HS-5 (cell line): ENCODE measurements at places on chromosomes 2 and 18.

- DNase-seq = no peak
Observed at GRCh38 chr2:99637159-99637697, 147.4 kb upstream of the REV1 start.

- no peak for DNase-seq
Observed at GRCh38 chr2:173766537-173767289, 198.5 kb downstream of the SP3 start.

- no peak for DNase-seq
Observed at GRCh38 chr2:134272806-134273205, 18.9 kb downstream of the MGAT5 start.

DNA sequence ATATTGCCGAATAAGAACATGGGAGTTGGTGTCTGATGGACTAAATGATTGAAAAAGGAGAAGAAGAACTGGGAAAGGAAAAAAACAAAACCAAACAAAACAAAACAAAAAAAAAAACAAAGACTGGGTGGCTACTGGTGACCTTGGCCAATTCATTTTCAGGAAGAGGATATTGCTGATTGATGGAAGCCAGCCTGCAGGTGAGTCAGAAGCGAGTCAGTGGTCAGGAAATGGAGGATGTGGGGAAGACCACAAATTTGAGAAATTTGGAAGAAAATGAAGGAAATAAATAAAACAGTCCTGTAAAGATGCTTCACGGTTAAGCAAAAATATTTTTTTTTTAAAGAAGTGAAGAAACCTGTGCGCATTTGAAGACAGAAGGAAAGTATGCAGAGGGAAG lies 296.9 kb downstream of the ZNF521 start:
- DNase-seq = peak; percentile 43

GRCh38 chr2:227503433-227504406 lies 31.8 kb downstream of the AGFG1 start:
- DNase-seq = peak; percentile 88

DNA sequence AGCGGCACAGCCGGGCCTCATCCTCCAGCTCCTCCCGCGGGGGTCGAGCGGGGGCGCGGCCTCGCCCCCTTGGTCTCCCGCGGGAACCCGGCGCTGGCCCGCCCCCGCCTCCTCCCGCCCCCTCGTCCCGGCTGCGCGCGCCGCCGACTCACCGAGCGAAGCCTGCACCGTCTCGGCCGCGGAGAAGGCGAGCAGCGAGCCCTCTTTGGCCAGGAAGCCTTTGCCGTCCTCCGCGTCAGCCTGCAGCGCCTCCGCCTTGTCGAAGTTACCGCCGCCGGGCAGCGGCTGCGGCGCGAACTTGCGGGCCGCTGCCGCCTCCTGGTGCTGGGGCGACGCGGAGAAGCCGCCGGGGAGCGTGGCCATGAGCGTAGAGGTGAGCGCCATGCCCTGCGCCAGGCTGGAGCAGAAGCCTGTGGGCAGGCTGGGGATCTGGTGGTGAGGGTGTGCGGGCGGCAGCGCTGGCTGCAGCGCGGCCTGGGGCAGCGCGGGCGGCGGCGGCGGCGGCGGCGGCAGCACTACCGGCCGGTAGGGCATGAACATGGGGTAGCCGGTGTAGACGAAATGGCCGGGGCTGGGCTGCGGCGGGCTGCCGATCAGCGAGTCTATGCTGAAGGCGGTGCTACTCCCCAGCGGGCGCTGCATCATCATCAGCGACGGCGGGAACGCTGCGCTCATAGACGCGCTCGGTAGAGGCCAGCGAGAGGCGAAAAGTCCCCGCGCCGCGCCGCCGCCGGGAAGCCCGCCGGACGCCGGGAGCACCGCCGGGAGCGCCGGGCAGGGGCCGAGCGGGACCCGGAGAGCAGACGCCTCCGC lies 683 bp downstream of the GBX2 start:
- DNase-seq = no peak

DNA sequence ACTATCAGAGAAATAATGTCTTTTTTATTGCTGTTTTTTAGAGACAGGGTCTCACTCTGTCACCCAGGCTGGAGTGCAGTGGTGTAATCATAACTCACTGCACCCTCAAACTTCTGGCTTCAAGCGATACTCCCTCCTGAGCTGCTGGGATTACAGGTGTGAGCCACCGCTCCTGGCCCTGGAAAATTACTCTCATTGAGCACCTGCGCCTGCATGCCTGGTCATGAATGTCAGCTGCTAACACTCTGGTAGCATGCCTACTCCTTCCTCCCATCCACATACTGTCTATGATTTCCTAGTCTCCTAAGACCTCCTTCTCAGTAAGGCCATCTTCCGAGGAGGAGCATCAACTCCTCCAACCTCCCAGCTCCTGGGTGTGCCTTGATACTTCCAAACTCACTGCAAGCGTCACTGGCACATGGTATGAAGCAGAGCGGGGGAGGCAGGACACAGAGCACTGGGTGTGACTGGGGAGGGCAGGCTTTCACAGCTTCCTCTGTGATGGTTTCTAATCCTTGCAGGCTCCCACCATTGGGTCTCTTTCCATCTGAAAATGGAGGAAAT lies 1.6 kb upstream of the MAP2 start:
- no peak for DNase-seq

DNA sequence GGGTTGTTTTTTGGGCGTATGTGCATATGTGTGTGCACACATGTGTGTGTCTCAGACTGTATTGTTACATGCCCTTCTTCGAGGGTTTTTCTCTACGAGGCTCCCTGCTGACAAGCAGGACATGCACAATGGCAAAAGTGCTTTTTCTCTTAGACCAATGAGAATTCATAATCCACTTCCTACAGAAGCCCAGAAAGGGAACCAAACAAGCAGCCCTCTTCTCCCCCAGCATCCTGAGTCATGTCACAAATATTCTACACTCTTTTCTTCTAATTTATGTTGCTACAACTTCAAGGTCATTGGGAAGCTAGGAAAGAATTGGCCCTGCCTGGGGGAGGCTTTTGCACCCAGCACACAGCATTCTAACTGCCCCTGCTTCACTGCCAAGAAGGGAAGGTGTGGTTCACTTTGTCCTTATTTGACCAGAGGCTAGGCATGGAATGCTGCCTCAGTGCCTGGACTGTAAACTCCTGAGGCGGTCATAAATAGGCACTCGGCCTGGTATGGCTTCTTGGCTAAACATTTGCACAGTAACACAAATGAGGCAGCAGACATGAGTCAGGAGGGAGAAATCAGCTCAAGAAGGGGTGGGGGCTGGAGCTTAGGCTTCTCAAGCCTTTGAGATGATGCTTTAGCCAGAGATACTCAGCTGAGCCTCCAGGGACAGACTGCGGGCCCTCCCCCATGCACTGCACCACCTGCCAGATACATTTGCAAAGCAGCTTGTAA lies 92.7 kb upstream of the KLF7 start:
- peak; percentile 97 for DNase-seq

DNA sequence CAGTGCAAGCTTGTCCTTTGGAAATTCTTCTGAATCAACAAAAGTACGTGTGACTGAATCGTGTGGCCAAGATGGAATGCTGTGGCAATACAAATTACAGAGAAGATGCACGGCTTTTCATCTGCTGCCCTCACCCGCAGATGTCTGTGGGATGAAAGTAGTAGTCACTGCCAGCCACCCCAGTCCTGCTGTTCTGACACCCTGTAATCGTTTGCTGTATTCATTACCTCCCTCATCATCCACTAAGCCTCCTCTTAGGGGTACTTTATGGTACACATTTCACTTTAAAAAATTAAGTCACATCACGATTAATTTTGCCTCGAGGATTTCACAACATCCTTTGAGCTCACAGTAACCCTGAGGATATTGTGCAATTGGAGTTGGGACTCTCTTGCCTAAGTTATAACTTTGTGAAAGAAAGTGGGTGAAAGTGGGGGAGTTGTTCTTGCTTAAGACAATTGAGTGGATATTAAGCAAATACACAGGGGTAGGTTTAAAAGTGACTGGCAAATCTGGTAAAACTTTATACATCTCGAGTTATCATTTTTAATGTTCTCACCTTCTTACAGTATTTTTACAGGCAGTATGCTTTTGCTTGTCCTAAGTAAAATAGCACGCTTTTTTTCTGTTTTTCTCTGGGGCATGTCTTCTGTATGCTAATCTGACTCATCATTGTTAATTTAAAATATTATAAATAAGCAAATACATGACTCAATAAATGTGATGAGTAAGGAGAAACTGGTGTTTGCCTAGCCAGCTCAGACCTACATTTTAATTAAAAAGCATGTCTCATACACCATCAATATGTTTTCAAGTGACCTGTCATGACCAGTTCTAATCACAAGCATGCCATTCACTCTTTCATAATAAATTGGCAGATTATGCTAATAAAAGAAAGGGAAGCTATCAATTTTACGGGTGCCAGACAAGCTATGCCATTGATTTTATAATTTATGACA lies 680.9 kb downstream of the IRS1 start:
- peak; percentile 97 for DNase-seq

DNA sequence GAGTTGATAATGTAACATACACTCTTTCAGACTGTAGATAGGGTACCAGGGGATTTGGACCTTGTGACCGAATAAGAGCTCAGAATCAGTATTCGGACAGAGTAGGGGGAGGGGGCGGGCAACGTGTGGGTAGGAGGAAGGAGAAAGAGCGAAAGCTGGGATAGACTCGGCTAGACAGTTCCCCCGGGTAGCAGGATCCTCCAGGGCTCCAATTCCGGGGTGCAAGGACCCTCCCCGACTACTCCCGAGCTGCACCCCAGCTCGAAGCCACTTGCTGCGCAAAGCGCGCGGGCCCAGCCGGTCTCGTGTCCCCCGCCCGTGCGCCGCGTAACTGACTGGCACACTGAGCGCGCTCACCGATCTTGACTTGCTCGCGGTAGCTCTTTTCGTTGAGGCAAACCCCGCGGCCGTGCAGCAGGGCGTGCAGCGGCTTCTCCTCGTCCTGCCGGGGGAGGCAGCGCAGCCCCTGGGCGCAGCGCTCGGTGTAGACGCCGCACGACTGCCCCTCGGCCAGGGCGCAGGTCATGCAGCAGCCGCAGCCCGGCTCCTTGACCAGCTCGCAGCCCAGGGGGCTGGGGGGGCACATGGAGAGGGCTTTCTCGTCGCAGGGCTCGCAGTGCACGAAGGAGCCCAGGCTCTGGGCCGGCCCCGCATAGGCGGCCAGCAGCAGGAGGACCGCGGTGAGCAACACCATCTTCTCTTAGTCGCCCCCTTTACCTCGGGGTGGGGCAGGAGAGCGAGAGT lies 1.1 kb downstream of the IGFBP5 start:
- no peak for DNase-seq

- DNase-seq = no peak
Observed at GRCh38 chr2:16666449-16666801, 791 bp upstream of the CYRIA start.

- DNase-seq = no peak
Observed at GRCh38 chr2:239721531-239721930, 303.6 kb downstream of the NDUFA10 start.

DNA sequence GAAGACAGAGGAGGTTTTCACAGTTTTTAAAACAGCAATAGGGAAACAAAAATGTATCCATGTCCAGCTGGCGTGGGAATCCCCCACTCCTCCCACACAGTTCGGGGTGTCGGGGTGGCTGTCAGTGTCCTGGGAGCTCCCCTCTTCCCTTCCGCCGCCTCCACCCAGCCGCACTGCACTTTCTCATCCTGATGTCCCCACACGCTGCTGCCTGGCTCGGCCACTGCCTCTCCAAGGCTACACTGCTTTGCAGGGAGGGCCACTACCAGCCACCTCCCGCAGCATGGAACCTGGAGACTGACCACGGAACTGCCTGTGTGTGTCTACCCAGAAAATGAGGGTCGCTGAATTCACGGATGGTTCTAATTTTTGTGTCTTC lies 138.7 kb upstream of the CTDP1 start:
- DNase-seq = no peak

GRCh38 chr2:238127165-238128060 lies 11.1 kb upstream of the KLHL30 start:
- DNase-seq = no peak

DNA sequence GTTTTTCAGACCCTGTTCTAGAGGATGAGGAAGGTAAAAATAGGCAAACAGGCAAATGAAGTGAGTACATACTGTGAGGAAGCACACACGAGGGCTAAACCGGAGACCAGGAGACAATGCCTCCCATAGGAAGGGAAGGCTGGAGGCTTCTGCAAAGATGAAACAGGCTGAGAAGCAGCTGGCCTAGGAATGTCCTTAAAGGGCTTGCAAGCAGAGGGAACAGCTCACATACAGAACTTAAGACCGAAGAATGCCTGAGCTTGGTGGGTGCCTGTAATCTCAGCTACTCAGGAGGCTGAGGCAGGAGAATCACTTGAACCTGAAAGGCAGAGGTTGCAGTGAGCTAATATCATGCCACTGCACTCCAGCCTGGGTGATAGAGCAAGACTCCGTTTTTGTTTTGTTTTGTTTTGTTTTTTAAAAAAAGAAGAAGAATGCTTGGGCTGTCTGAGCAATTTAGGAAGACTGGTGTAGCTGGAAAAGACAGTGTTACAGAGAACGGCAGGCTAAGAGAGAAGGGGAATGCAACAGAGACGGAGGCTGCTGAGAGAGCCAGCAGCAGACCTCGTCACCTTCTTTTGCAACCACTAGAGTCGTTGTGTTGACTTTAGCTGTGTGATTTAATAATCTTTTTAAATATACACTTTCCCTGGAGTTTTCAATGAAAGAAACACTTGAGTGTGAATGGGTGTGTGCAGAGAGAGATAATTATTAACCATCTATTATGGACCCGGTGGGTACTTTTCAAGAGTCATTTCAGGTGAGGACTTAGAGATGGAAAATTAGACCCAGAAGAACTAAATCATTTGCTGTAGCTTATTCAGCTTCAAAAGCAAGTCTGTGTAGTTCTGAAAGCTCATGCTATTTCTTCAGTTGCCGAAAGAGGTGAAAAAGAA lies 232.8 kb downstream of the GALR1 start:
- DNase-seq = no peak

DNA sequence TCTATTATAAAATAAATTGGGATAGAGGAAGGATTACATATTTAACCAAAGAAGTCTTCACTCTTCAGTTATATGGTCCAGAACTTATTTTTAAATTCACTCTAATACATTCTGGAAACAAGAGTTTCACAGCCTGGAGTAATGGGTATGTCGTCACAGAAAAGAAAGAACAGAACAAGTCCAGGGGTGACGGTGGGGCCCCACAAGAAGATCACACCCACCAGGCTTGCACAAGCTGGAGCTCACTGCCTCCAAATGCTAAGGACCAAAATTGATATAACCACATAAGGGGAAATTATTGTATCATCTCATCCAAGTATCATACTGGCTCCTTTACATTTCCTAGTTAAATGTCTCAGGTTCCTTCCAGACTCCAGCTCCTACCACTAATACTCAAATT lies 11.3 kb downstream of the LRPPRC start:
- no peak for DNase-seq

DNA sequence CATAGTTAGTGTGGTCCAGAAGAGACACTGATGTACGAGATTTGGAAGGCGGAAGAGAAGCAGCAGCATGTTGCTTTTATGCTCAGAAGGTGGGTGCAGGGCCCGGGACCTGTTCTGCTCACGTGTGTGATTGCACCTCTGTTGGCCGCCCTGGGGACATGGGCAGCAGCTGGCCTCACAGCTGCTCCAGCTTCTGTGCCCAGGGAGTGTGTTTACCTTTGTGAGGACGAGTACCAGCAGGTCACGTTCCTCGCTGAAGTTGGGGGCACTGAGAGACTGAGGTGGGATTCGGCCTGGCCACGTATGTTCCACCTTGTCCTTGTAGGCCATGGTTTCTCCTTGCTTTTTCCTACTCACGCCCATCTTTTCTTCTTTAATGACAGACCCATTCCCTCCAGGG lies 86.3 kb downstream of the PMAIP1 start:
- DNase-seq = no peak

GRCh38 chr2:160581448-160581847 lies 87.8 kb upstream of the RBMS1 start:
- DNase-seq = no peak

- DNase-seq = no peak
Observed at GRCh38 chr2:120432293-120432975, 86.5 kb downstream of the INHBB start.
